ENCODE measurements at places on chromosomes 2 and 18.
A peak's percentile ranks its signal among the peaks of the same experiment; 100 is the strongest.

GRCh38 chr18:48947092-48947491, 3.7 kb downstream of the SMAD7 start:
- no peak for DNase-seq

- DNase-seq = no peak
Measured at GRCh38 chr2:23542230-23542789, 157.3 kb downstream of the KLHL29 start.

- no peak for DNase-seq
Measured at GRCh38 chr18:39795350-39795749, 2159.7 kb upstream of the PIK3C3 start.

DNA sequence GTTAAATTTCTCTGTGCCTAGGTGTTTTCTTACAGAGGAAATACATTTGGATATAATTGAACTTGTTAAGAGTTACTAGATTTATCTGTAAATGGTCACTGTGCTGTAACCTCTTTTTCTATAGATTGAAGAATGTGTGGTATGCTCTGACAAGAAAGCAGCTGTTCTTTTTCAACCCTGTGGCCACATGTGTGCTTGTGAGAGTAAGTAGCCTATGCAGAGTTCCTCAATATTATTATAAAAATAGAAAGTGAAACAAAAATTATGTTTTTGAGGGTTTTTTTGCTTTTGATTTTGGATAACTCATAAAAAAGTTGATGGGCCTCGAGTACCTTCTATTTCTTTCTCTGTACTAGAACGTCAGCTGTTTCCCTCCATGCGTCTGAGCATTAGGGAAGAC, 112.4 kb downstream of the MIB1 start:
- no peak for DNase-seq

DNA sequence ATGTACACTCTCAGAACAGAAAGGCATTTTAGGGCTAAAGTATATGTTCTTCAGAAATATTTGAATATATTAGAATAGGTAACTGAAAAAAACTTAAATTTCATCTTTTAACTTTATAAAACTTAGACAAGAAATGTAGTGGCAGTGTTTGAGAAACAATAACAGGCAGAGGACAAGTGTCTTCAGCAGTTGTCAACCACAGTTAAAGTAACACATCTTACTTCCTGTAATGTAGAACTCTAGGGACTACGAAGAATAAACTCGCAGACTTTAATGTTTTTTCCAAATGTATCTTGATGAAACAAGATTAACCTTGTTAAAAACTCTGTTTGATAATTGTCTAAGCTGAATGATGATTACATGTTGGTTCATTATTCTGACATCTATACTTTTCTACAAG, 50.7 kb downstream of the RMDN2 start:
- no peak for DNase-seq

- no peak for DNase-seq
Measured at GRCh38 chr2:64329848-64330247, 124.1 kb upstream of the LGALSL start.

DNA sequence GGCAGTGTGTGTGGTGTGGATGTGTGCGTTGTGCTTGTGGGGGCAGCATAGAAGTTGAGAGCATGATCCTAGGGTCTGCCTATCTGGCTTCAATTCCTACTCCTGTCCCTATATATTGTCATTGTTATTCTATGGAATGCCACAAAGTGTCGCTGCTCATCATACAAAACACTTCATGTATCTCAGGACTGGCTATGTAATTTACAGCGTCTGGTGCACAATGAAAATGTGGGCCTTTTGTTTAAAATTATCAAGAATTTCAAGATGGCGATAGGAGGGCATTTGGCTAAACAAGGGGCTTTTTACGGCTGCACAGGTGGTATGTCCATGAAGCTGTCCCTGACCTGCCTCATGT, 3.4 kb downstream of the SERPINB2 start:
- no peak for DNase-seq

DNA sequence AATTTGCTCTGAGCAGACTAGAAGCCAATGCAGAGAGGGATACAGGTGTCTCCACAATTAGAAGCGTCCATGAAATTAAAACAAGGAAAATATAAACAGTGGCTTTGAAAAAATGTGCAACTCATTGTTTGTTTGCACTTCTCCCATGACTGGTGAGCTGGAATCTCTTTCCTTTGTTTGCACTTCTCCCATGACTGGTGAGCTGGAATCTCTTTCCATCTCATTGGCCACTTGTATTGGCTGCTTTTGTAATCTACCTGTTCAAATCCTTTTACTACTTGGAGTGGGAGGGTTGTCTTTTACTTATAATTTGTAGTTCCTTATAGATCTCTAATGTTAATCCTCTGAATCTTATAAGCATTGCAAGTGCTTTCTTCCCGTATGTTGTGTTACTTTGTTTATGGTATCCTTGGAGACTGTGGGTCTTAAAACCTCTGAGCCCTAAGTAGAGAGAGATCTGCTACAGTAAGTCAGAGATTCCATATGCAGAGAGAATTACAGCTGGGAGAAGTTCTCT, 94.1 kb downstream of the RTN4 start:
- no peak for DNase-seq

- peak; percentile 14 for DNase-seq
Measured at GRCh38 chr2:101516823-101517690, 42.1 kb upstream of the RFX8 start.

GRCh38 chr2:8857709-8858108, 20.3 kb upstream of the KIDINS220 start:
- DNase-seq = no peak
